Esophagus squamous epithelium (tissue), 5 donors: ENCODE measurements at places on chromosomes 11 and 22. TPM values are rescaled to one million over a fixed set of nuclear protein-coding genes. Genes with fewer than 3 reads are reported as not detected.

CD3G gene
- 4.0 TPM for total RNA-seq

OR52I1 gene
- not detected for total RNA-seq

MRGPRX4 gene
- not detected for total RNA-seq

CNGA4 gene
- not detected for total RNA-seq

ARHGAP8 gene
- total RNA-seq = 3.6 TPM

TPCN2 gene
- 7.9 TPM for total RNA-seq

CHRM1 gene
- total RNA-seq = 0.30 TPM

ZNF214 gene
- 0.40 TPM for total RNA-seq

SPI1 gene
- 2.6 TPM for total RNA-seq

DNA sequence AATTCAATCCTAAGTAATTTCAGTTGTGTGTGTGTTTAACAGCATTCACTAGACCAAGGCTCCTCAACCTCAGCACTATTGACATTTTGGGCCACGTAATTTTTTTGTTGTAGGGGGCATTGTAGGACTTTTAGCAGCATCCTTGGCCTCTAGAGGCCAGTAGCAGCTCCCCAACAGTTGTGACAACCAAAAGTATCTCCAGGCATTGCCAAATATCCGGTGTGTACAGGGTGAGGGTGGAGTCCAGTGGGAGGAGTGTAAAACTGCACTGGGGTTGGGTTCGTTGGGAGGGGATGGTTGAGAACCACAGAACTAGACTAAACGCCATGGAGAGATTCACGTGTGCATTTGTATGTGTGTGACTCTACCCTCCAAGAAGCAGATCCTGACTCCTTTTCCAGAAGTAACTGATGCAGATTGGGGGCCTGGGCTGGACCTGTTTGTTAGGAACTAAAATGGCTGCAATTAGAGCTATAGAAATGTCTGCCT, 5.9 kb upstream of the PHF21A start:
- DNase-seq = no peak

DNA sequence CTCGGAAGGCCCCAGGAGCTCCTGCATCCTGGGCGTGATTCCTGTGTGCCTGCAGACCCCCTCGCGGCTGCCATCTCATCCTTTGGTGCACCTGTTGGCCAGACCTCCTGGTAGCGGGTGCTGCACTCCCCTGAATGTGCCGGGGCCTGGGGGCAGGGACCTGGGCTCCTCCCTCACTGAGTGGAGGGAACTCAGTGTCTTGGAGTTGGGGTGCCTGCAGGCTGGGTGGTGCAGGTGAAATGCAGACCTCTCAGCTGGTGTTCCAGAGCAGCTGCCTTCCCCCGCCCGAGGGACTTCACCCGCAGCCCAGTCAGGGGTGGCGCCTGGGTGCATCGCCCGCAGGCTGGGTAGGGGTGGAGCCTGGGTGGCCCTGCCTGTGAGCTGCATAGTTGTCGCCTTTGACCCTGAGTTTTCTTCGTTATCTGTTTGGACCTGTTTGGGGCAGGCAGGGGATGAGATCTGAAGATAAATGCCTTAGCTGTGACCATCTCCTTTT, 31.4 kb downstream of the LRP5 start:
- no peak for DNase-seq

DNA sequence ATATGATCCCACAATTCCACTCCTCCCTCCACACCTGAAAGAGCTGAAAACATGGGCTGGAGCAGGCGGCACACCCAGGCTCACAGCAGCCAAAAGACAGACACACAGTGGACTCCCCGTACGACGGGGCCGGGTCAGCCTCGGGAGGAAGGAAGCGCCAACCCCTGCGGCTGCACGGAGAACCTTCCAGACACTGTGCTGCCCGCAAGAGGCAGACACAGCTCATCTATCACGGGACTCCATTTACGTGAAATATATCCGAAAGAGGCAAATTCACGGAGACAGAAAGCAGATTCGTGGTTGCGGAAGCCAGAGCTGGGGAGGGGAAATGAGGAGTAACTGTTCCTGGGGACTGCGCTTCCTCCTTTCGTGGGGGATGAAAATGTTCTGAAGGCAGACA, 165.0 kb downstream of the BRD1 start:
- DNase-seq = no peak

- no peak for DNase-seq
Observed at GRCh38 chr11:98227278-98227677, 793.5 kb upstream of the CNTN5 start.

- no peak for DNase-seq
Observed at GRCh38 chr11:45337583-45338360, 51.6 kb upstream of the SYT13 start.

GRCh38 chr22:42994917-42995562, 19.9 kb downstream of the PACSIN2 start:
- no peak for DNase-seq

DNA sequence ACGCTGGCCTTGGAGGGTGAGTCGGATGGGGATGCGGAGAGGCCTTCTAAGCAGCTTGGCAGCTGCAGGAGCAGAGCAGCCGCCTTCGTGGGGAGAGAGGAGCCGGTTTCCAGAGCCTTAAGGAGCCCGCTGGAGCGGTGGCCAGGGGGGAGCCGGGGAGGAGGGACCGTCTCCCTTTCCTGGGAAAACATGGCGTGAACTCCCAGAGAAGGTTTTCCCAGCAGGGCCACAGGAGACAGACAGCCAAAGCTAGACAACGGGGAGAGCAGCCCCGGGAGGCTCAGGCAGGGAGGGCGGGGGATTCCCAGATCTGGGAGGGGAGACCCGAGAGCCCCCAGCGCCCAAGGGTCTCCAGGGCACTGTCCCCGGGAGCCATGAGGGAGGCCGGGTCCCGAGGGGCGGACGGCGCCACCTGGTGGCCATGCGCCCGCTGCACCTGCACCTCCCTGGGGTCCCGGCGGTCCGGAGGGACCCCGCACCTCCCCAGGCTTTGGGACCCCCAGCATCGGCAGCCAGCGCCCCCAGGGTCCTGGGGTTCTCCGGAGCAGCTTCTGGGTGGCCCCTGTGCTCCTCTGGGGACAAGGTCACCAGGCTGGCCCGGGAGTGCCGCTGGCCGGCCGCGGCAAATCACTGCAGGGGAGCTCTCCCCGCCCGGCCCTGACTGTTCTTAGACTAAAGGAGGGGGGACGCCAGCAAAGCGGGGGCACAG, 2.4 kb upstream of the SYT8 start:
- DNase-seq = no peak

- DNase-seq = no peak
Observed at GRCh38 chr22:29341056-29341848, 25.8 kb upstream of the RASL10A start.

- DNase-seq = no peak
Observed at GRCh38 chr11:104089481-104089880, 53.0 kb downstream of the DDI1 start.

DNA sequence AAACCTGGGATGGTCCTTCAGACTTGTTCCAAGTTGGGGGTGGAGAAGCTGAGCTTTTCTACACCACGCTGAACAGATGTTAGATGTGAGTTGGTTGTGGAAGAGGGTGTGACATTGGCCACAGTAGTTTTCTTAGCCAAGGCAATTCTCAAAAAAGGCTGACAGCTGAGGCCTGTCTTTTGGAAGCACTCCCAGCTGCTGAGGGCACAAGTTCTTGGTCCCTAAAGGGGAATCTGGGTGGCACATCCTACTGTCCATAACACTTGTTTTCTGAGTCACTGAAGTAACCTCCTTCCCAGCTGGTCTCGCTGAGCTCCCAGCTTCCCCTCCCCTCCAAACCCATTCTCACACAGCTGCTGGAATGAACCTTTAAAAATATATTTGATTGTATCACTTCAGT, 375.7 kb upstream of the KIRREL3 start:
- no peak for DNase-seq

- no peak for DNase-seq
Observed at GRCh38 chr22:45738206-45738605, 66.6 kb downstream of the ATXN10 start.

DNA sequence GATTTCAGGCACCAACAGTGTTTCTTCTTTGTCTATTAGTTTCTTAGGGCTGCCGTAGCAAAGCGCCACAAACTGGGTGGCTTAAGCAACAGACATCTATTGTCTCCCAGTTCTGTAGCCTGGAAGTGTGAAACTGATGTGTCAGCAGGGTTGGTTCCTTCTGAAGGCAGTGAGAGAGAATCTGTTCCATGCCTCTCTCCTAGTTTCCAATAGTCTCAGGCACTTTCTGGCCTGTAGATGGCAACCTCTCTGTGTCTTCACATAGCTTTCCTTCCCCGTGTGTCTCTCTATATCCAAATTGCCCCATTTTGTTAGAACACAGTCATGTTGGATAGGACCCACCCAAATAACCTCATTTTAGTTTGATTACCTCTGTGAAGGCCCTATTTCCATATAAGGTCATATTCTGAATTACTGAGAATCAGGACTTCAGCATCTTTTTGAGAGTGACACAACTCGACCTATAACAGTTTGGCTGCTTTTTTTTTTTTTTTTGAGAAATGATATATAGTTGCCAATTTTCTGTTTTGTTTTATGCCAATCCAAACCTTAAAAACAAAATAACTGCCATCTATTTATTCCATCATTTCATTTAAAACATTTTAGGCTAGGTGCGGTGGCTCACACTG, 108.2 kb downstream of the SLC36A4 start:
- DNase-seq = no peak

DNA sequence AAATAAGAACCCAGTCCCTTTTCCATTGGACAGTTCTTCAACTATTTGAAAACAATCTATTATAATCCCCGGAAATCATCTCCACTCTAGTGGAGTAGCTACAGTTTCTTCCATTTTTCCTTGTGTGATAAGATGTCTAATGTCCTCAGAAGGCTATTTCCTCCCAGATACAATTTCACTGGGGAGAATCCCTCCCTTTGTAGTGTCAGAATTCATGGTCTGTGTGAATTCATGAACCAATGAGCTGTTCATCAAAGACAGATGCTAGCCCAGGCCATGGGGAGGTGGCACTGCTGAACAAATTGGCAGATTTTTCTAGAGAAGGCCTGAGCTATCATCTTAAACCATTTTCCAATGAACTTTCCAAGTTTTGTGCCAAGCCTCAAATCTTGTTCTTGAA, 45.4 kb downstream of the MPPED2 start:
- no peak for DNase-seq

GRCh38 chr22:27558658-27559371, 242.7 kb downstream of the MN1 start:
- DNase-seq = no peak

DNA sequence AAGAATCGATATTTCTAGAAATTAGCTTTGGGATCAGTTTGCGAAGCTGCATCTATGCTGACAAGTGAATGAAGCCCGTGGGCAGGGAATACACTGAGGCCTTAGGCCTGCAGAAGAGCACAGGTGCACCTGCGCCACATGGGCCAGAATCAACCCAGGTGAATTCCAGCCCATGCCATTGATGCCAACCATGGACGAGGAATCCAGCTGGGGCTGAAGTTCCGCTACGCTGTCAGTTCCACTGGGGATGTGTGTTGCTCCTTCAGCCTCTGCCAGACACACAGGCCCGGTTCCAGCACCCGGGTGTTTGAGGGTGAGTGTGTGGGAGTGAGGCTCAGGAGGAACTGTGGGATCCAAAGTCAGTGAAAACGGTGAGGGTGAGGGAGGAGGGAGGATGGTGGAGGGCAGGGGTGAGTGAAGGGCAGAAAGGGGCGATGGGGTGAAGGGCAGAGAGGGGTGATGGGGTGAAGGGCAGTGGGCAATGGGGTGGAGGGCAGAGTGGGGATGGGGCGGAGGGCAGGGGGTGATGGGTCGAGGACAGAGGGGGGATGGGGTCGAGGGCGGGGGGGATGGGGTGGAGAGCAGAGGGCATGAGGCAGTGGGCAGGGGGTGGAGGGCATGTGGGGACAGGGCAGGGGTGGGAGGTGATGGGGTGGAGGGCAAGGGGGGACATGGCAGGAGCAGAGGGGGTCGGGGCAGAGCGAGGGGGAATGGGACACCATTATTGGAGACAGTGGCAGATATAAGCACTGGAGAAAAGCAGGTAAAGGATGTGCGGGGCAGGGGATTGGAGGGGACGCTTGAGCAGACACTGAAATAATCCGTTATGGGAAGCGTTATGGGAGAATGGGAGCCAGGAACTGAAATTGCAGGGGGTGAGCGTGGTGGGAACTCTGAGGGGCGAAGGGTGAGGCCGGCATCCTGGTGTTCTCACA, 931.6 kb downstream of the BRD1 start:
- DNase-seq = no peak

GRCh38 chr22:38828191-38828590, 15.6 kb downstream of the NPTXR start:
- DNase-seq = no peak

GRCh38 chr22:46113910-46114517, 36.3 kb upstream of the PPARA start:
- no peak for DNase-seq

GRCh38 chr11:45285930-45286632, at the start of gene SYT13:
TSS of gene SYT13 (minus strand) at chr11:45286341. CDS start at chr11:45286207, 134 bp downstream.
- DNase-seq = no peak

DNA sequence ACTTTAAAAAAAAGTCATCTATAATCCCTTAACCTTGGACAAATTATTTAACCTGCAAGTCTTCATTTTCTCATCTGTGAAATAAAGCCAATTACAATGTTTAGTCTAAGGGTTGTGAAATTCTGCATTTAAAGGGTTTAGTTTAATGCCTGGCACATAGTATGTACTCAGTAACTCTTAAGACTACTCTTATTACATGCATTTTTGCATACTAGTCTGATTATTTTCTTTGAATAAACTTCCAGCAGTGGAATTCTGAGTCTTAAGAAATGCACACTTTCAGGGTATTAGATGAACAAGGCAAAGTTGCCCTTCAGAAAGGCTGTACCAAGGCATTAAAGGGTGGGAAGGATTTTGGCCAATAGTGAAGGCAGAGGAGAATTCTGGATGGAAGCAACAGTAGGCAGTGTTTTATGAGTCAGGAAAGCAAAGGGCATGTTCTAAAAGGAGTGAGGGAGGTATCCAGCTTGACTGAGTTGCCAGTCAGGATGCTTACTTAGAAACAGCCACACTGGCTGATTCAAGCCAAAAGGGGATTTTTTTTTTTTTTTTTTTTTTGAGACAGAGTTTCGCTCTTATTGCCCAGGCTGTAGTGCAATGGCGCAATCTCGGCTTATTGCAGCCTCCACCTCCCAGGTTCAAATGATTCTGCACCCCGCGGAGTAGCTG, 50.5 kb downstream of the SWAP70 start:
- DNase-seq = no peak

DNA sequence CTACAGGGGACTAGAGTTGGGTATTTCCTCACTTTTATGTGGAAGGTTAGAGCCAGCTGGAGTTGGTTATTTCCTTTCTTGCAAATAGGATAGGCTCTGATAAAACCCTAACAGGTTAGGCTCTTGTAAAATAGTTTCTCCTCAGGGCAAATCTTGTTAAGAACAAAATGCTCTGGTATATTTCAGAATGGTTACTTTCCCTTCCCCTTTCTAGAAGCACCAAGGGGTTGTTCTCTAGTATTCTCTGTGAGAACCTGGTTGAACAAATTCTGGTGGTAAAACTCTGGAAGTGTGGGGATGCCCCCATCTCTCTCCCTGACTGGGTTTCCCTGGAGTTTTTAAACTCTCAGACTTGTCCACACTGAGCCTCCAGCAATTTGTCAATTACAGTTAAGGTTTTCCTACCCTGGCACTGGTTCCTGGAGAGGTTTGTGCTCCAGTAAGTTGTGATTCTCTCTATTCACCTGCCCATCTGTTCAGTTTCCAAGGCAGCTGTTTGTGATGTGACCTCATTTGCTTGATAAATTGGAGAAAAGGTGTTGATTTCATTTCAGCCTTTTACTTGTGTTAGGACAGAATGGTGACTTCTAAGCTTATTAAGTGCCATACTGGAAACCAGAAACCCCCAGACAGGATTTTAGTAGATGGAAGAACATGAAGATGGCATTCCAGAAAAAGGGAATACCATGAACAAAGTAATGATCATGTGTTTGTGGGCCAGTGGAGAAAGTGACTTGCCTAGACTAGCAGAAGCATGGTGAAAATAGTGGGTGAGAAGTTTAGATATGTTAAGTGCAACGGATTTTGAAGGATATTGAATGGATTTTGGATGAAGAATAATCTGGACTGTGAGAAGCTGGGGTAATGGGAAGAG, 64.6 kb downstream of the EXT2 start:
- no peak for DNase-seq
